ENCODE measurements at places on chromosomes 7 and 10.
A peak's percentile ranks its signal among the peaks of the same experiment; 100 is the strongest.

- DNase-seq: peak; percentile 80
Measured at GRCh38 chr7:108454674-108455550, 1.3 kb downstream of the NRCAM start.

DNA sequence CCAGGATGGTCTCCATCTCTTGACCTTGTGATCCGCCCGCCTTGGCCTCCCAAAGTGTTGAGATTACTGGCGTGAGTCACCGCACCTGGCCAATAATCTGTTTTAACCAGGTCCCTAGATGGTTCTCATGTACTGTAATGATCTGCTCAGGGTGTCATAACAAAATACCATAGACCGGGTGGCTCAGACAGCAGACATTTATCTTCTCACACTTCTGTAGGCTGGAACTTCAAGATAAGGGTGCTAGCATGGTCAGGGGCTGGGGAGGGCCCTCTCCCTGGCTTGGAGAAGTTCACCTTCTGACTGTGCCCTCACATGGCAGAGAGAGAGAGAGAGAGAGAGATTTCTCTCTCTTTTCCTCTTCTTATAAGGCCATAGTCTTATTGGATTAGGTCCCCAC is 279.4 kb upstream of the LYZL1 start:
- DNase-seq: no peak

- DNase-seq: no peak
Measured at GRCh38 chr7:30466266-30466665, 12.3 kb downstream of the NOD1 start.

GRCh38 chr7:149750122-149750845 is 23.1 kb downstream of the ZNF467 start:
- DNase-seq: no peak

- peak; percentile 66 for DNase-seq
Measured at GRCh38 chr10:80132299-80133139, at the start of gene PLAC9. Gene PLAC9 (plus strand): TSS chr10:80132730. CDS start chr10:80132763, 33 bp downstream.

DNA sequence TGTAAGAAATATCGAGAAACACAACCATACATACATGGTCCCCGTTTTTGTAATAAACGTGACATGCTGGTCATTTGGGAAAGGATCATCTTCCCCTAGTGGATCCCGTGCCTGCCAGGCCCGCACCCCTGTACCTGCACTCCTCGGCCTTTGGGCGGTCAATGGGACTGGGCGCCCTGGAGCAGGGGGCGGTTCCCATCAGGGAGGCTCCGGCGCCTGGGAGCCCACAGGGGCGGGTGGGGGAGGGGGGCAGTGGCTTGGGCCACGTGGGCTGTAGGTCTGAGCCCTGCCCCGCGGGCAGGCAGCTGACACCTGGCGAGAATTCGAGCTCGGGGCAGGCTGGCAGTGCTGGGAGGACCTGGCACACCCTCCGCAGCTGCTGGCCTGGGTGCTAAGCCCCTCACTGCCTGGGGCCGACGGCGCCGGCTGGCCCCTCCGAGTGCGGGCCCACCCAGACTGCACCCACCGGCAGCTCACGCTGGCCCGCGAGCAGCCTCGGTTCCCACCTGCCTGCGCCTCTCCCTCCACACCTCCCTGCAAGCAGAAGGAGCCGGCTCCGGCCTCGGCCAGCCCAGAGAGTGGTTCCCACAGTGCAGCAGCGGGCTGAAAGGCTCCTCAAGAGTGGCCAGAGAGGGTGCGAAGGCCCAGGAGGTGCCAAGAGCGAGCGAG is 361.6 kb upstream of the GRM3 start:
- no peak for DNase-seq

GRCh38 chr10:132062641-132063390 is 2.9 kb upstream of the JAKMIP3 start:
- no peak for DNase-seq

- DNase-seq: peak; percentile 87
Measured at GRCh38 chr10:26697163-26697921, at the start of gene PDSS1. Gene PDSS1 (plus strand): TSS chr10:26697701. CDS start chr10:26697712, 11 bp downstream.

- no peak for DNase-seq
Measured at GRCh38 chr7:70621954-70622600, 509.9 kb upstream of the GALNT17 start.

- no peak for DNase-seq
Measured at GRCh38 chr7:29852457-29852856, 46.1 kb downstream of the WIPF3 start.
